Naive thymus-derived CD4-positive, alpha-beta T cell (primary cell): ENCODE measurements at places on chromosomes 3 and 15. TPM values are rescaled to one million over a fixed set of nuclear protein-coding genes. Genes with fewer than 3 reads are reported as not detected.
A peak's percentile ranks its signal among the peaks of the same experiment; 100 is the strongest.

Gene TBC1D23
- 42.4 TPM for total RNA-seq

DNA sequence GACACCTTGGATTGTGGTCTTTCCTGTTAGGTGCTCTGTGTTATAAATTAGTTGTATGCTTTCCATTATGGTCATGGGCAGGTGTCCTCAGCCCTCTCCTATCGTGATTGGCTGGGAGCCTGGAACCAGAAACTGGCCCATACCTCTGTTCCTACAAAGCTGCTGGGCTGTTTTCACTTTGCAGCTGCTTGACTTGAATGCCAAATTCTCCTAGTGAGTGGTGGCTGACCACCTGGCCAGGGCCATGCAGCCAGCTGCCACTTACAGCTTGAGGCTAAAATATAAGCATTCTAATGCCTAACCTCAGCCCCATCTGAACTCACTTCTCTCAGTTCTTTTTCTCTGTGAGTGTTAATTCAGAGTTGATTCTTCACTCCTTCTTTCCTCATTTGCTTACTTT, 239.3 kb upstream of the GBE1 start:
- H3K36me3 ChIP-seq = no peaks in the 10 kb centered on the region
- no peak overlapping the region for H3K27ac ChIP-seq
- no peaks in the 10 kb centered on the region for H3K4me1 ChIP-seq
- H3K27me3 ChIP-seq = no peaks in the 10 kb centered on the region
- DNase-seq = no peak
- no peak overlapping the region for H3K4me3 ChIP-seq

- no peak for DNase-seq
- H3K27me3 ChIP-seq = no peaks in the 10 kb centered on the region
- H3K36me3 ChIP-seq = peaks cover 6% of the 10 kb centered on the region
- no peak overlapping the region for H3K4me3 ChIP-seq
These were observed 140.4 kb upstream of the CGNL1 start for GRCh38 chr15:57235873-57236272.

- H3K4me1 ChIP-seq = peaks cover 22% of the 10 kb centered on the region
- H3K4me3 ChIP-seq = no peak overlapping the region
- no peak for DNase-seq
- no peaks in the 10 kb centered on the region for H3K27me3 ChIP-seq
These were observed 4.4 kb downstream of the TNK2 start for GRCh38 chr3:195903950-195904290.

Gene GOLGA8T
- not detected for total RNA-seq

DNA sequence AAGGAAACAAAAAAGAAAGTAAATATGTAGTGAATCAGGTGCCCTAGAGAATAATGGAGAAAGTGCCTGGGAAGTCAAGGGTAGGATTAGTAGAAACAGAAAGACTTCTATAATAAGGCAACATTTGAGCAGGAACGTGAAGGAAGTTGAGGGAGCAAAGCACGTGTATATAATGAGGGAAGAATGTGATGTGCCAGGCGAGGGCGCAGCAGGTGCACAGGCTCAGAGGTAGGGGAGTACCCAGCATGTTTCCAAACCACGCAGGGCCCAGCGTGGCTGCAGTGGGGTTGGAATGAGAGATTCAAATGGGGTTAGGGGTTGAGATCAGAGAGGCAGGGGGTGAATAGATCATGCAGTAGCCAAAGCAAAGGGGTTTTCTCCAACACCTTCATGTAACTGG, 91.9 kb upstream of the VGLL4 start:
- H3K36me3 ChIP-seq = no peaks in the 10 kb centered on the region
- DNase-seq = no peak

DNA sequence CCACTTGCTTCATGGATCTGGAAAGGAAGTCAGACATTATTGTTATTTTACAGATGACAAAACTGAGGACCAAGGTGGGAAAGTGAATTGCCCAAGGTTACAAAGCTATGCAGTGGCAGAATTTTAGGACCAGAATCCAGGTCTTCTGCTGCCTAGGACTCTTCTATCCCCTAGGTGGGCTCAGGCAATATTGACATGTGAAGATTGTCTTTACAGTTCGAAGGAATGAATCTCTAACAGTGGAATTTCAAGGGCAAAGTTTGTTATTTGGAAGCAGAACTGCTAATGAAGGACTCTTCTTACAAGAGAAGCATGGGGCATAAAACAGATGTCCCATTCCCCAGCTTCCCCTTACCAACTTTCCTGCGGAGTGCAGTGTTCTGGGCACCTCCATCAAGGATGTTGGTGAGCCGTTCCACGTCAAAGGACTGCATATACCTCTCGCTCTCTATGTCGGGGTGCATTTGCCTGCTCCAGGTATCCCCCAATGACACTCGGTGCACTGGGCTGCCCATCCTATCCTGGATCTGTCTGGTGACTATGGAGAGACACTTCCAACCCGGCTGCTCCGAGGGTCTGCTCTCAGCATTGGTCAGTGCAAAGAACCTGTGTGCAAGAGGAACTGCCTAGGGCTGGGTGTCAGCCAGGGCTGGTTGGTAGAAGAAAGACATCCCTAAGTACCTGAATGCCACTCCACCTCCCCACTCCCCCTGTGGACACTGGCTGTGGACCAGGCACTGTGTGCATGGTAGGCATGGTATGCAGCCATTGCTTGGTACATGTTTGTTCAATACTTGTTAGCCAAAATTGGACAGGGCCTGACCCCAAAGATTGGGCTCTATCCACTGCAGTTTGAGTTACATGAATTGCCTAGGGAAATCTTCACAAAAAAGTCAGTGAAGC, 2.1 kb downstream of the ACOX2 start:
- H3K4me3 ChIP-seq = no peak overlapping the region
- H3K4me1 ChIP-seq = peaks cover 6% of the 10 kb centered on the region
- DNase-seq = no peak
- no peak overlapping the region for H3K27ac ChIP-seq
- no peaks in the 10 kb centered on the region for H3K27me3 ChIP-seq

Gene ATP13A5
- total RNA-seq = not detected

GRCh38 chr3:58062472-58062871, 54.2 kb downstream of the FLNB start:
- no peaks in the 10 kb centered on the region for H3K27me3 ChIP-seq
- no peak overlapping the region for H3K27ac ChIP-seq
- no peaks in the 10 kb centered on the region for H3K36me3 ChIP-seq
- no peaks in the 10 kb centered on the region for H3K4me1 ChIP-seq
- DNase-seq = no peak

Gene DZIP1L
- not detected for total RNA-seq

- DNase-seq = no peak
- H3K4me1 ChIP-seq = peaks cover 20% of the 10 kb centered on the region
- no peaks in the 10 kb centered on the region for H3K36me3 ChIP-seq
- H3K27ac ChIP-seq = peak overlapping the region; percentile 77
These were observed 78.9 kb downstream of the IQSEC1 start for GRCh38 chr3:12994357-12994606.

GRCh38 chr3:77541203-77541922, 501.5 kb downstream of the ROBO2 start:
- H3K4me1 ChIP-seq = no peaks in the 10 kb centered on the region
- H3K36me3 ChIP-seq = no peaks in the 10 kb centered on the region
- H3K4me3 ChIP-seq = no peak overlapping the region
- no peak for DNase-seq
- H3K27me3 ChIP-seq = no peaks in the 10 kb centered on the region
- H3K27ac ChIP-seq = no peak overlapping the region

- no peaks in the 10 kb centered on the region for H3K27me3 ChIP-seq
- DNase-seq = no peak
- H3K4me3 ChIP-seq = no peak overlapping the region
These were observed 21.4 kb upstream of the USF3 start for GRCh38 chr3:113717818-113718217.

Gene CCDC33
- not detected in 2 replicates for total RNA-seq

GRCh38 chr3:37032961-37033360, 39.6 kb downstream of the MLH1 start:
- no peak overlapping the region for H3K27ac ChIP-seq
- no peak overlapping the region for H3K4me3 ChIP-seq
- peaks cover 29% of the 10 kb centered on the region for H3K36me3 ChIP-seq
- H3K4me1 ChIP-seq = no peaks in the 10 kb centered on the region

DNA sequence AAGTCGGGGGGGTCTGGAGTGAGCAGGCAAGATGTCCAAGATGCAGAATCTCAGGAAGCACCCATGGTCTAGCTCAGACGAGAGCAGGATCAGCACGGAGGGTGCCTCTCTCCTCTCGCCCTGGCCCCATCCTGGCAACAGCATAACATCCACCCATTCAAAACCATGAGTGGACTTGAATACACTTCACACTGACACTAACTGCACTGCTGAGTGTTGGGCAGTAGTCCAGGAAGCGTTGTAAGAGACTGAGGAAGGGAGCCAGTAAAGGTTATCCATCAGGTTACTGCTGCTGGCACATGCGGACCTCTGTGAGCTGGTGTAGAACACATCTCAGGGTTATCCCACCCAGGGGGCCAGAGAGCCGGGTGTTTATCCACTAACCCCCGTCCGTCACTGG, 131.0 kb upstream of the TOPAZ1 start:
- H3K4me3 ChIP-seq = no peak overlapping the region
- no peaks in the 10 kb centered on the region for H3K27me3 ChIP-seq
- H3K4me1 ChIP-seq = no peaks in the 10 kb centered on the region
- H3K27ac ChIP-seq = no peak overlapping the region
- H3K36me3 ChIP-seq = no peaks in the 10 kb centered on the region
- no peak for DNase-seq

GRCh38 chr3:76405196-76405595, 619.8 kb upstream of the ZNF717 start:
- H3K36me3 ChIP-seq = no peaks in the 10 kb centered on the region
- no peaks in the 10 kb centered on the region for H3K4me1 ChIP-seq
- H3K4me3 ChIP-seq = no peak overlapping the region
- no peak for DNase-seq
- H3K27ac ChIP-seq = no peak overlapping the region
- H3K27me3 ChIP-seq = no peaks in the 10 kb centered on the region

Gene ADAMTS9
- total RNA-seq = not detected

DNA sequence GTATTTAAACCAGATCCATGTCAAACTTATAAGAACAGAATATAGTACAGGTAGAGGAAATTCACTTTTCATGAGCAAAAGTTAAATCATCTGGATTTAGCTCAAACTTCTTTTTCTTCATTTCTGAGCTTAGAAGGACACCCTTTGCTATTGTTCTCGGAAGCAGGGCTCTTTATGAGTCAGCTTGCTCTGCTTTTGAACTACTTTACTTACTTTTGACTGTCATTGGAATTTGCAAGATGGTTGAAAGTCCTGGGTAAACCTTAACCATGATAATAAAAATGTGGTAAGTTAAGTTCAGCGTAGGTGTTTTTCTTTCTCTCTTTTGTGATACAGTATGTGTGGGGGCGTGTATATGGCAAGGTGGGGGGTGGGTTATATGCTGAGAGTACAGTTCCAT, 312.7 kb upstream of the DPH6 start:
- no peak for DNase-seq
- H3K4me3 ChIP-seq = no peak overlapping the region
- no peaks in the 10 kb centered on the region for H3K27me3 ChIP-seq
- no peaks in the 10 kb centered on the region for H3K36me3 ChIP-seq
- H3K4me1 ChIP-seq = no peaks in the 10 kb centered on the region

Gene HDDC3
- 14.7 TPM for total RNA-seq

GRCh38 chr3:128485282-128486204, 7.5 kb downstream of the GATA2 start:
- peaks cover 14% of the 10 kb centered on the region for H3K27me3 ChIP-seq
- peaks cover 11% of the 10 kb centered on the region for H3K4me1 ChIP-seq
- DNase-seq = no peak
- no peak overlapping the region for H3K4me3 ChIP-seq
- no peak overlapping the region for H3K27ac ChIP-seq

Gene GOLGA8S
- 0.42 TPM for total RNA-seq

- H3K36me3 ChIP-seq = peaks cover 33% of the 10 kb centered on the region
- no peak overlapping the region for H3K27ac ChIP-seq
These were observed 45.5 kb downstream of the TMOD3 start for GRCh38 chr15:51874751-51875644.

- H3K36me3 ChIP-seq = no peaks in the 10 kb centered on the region
- no peak for DNase-seq
- no peak overlapping the region for H3K4me3 ChIP-seq
These were observed 495.9 kb upstream of the NAALADL2 start for GRCh38 chr3:174363256-174363655.

Gene TFG
- total RNA-seq = 43.9 TPM

Gene LRTM1
- not detected for total RNA-seq
